ENCODE measurements at places on chromosomes 13 and 19.

DNA sequence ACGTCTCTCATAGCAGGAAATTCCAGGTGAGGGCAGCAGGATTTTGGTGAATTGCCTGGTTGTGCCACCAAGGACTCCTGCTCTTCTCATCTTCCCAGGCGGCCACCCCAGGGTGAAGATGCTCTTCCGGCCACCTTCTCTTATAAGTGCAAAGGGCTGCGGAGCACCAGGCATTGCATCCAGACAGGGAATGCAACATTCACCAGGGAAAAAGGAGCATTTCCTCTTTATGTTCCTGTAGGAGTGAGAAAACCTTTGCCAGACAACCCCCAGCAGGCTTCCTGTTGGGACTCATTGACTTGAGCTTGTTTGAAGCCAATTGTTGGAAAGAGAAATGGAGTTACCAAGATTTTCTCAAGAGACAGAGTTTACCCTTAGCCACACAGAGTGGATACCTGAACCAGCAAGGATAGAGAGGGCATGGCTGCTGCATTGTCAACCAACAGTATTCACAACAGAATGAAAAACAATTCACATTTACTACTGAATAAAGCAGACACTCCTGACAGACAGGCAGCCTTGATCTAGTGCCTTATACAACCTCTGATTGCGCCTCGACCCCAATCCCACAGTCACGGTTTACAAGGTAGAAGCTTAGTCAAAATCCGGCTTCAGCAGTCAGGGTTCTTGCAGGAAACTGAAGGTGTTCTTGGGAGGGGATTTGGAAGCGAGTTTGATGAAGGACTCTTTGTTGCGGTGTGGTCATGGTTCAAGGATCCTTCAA, 1.8 kb upstream of the ATP11A start:
- DNase-seq, result no peak

DNA sequence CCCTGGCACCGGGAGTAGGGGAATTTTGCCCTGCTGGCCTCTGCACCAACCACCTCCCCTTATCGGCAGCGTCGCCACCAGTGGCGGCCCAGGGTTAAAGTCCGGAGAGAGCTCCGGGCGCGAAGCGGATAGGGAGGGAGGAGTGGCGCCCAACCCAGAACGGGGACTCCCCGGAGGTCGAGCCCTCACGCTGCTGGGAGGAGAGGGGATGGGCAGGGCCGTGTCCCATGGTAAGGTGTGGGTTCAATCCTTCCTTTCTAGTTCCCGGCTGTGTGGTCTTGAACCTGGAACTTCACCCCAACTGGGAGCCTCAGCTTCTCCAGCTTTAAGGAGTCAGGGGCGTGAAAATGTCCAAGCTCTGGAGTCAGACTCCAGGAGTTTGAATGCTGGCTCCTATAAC, 23.3 kb upstream of the BCL3 start:
- no peak for DNase-seq

DNA sequence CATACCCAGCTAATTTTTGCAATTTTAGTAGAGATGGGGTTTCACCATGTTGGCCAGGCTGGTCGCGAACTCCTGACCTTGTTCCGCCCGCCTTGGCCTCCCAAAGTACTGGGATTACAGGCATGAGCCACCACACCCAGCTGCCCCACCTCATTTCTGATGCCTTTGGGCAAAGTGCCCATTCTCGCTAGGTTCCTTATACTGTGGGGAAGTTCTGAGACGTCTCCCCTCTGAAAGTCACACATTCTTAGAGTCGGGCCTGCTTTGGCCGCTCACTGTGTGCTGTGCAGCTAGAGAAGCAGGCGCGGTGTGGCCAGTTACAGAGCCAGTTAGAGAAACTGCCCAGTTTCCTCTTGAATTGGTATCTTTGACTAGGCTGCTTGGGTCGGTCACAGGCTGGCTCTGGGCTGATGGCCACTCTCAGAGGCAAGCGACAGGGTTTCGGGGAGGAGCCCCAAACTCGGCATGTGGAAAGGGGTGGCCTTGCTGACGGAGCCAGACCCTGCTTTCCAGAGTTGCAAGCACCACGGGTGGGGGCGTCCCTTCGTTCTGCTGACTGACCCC, 18.0 kb downstream of the PRAM1 start:
- no peak for DNase-seq

DNA sequence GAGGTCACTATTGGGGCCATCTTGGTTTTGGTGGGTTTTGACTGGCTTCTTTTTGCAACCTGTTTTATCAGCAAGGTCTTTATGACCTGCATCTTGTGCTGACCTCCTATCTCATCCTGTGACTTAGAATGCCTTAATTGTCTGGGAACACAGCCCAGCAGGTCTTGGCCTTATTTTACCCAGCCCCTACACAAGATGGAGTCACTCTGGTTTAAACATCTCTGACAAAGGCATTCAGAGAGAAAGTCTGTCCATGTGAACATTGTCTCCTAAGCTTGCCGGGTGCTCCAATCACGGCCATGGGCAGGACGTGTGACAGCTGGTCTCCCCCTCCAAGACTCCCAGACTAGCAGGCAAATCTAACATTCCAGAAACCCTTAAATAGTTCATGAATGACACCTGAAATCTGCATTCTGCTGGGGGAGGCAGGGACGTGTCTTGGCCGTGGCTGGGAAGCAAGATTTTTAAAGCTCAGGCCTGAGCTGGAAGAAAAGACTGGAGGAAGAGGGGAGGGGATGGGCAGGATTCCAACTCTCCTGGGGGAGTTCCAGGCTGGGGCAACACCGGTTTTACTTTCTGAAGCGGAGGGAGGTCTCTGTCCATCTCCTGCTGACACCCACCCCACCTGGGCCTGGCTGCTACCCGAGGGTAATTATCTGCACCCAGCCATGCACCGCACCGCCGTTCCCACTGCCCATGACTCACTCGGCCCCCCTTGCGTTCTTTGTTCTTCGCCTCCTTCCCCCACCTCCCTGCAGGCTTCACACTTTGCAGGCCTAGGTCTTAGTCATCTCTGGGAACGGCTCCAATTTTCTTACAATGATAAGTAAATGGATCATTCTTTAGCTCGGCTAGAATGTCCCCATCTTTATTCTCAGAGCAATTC, 11.6 kb upstream of the OR1M1 start:
- peak; percentile 75 for DNase-seq

- DNase-seq, result no peak
These were observed 15.5 kb upstream of the TNFSF14 start for GRCh38 chr19:6685482-6685881.
